IPS-NIHi11 (cell line): ENCODE measurements at places on chromosomes 11 and 22.

DNA sequence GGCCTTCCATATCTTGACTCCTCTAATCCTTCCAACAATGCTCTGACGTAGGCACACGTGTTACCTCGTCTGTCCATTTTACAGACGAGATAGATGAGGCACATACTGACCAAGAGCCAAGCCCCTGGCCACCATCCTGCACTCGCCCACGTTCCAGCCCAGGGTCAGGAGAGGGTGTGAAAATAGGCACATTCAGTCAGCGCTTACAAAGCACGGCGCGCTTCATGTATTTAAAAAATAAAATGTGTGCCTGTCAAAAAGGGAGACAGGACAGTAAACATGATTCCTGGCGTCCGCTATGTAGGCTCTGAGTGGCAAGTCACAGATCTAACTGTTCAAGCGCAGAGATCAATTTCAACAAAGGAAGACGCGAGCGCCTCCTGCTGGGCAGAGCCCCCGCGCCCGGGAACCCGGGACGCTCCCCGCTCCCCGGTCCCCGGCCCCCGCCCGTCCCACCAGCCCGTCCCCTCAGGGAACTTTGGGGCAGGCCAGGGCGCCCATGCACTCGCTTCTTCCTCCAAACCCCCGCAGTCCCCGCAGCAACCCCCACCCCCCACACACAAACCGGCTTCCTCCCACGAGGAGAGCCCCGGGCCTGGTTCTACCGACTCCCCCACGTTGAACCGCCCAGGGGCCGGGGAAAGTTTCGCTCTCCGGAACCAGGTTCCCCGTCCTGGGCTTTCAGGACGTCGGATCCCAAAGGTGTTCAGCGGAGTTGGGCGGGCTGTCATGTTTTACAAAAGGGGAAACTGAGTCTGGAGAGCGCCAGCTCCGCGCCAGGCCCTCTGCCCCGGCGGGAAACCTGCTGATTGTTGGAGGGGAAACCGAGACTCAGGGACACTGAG lies 10.4 kb upstream of the C1QTNF6 start:
- DNase-seq = peak; percentile 86

GRCh38 chr11:113417428-113417827 lies 29.8 kb downstream of the ANKK1 start:
- no peak for DNase-seq

DNA sequence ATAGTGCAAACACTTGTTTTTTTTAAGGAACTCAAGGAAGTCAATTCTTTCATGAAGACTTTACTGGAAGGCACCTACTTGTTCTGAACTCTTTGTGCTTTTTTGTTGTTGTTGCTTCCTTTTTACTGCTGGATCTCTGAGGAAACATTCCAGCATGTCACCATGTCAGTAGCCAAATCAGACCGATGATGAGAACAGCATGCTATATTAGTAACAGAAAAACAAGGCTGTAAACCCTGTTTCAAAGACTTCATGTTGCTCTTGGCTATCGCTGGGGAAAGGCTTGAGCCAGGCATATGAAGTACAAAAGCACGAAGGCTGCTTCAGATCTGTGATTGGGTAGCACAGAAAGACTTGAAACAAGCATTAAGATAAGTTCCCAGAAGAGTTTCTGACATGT lies 125.6 kb upstream of the SLC5A12 start:
- no peak for DNase-seq

- peak; percentile 30 for DNase-seq
These were observed at the start of gene APLNR for GRCh38 chr11:57237204-57237681. Gene APLNR (minus strand): TSS chr11:57237250. CDS start chr11:57237004, 246 bp downstream.

DNA sequence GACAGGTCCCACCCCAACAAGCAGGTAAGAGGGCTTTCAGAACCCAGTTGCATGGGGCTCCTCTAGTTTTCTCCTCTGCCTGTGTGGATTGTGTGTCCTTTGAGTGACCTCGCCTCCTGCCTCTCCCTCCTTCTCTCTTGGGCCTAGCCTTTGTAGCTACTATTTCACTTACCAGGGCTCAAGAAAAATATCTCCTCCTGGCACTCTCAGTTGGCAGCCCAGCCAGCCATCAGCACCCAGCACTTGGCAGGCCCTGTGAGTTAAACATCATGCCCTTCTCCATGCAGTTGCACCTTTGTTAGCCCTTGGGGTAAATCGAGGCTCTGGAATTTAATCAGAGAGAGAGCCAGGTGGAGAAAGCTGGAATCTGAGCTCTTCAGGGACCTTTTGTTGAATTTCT lies 35.4 kb upstream of the SORL1-AS1 start:
- DNase-seq = no peak

DNA sequence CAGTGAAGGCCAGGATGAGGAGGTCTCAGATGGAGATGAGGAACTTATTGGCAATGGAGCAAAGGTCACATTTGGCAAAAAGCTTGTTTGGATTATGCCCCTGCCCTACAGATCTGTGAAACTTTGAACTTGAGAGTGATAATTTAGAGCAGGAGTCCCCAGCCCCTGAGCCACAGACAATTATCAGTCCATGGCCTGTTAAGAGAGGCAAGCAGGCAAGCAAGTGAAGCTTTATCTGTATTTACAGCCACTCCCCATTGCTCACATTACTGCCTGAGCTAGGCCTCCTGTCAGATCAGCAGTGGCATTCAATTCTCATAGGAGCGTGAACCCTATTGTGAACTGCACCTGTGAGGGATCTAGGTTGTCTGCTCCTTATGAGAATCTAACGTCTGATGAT lies 1076.9 kb upstream of the TENM4 start:
- DNase-seq = no peak

DNA sequence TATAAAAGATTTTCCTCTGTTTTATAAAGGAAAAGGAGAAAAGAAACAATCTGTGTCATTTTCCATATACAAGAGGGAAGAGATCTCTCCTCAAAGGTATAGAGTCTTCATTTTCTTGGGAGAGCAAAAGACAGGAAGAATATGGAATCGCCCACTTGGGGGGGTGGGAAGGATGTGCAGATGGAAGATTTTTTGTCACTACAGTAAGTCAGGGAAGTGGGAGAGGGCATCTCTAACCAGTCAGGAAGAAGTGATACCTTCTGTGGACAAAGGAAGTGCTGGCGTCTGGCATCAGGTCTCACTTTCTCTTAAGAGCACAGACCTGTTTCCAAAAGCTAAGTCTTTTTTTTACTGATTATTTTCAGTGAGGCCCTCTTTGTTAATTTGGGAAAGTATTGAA lies 1.4 kb downstream of the PRR14L start:
- DNase-seq = no peak

GRCh38 chr11:128584253-128584652 lies 3.1 kb downstream of the ETS1 start:
- DNase-seq = no peak

DNA sequence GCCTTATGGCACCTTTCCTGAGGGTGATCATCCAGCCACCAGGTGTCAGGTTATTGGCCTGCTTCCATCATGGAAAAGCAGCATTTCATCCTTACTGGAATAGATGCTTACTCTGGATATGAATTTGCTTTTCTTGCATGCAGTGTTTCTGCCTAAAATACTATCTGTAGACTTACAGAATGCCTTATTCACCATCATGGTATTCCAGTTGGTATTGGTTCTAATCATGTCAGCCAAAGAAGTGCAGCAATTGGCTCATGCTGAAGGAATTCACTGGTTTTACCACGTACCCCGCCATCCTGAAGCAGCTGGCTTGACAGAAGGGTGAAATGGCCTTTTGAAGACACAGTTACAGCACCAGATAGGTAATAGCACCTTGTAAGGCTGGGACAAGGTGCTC lies 194.2 kb downstream of the AASDHPPT start:
- DNase-seq = no peak

DNA sequence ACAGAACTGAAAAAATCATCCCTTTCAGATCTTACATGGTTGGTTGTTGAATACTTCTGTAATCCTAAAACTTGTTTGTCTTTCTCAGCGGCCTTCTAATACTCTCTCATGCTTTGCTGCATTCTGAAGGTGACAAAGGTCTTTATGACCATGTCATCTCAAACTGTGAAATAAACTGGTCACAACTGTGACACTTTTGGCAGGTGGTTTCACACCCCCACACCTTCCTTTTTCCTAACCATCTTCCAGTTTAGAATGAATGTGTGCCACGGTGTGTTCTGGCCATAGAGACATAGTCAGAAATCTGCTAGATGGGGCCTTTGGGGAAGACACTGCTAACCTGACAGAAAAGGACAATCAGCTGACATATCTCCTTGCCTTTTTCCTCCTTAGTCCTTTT lies 14.7 kb upstream of the RFPL3 start:
- DNase-seq = no peak
